ENCODE measurements at places on chromosomes 6 and 20. TPM values are rescaled to one million over a fixed set of nuclear protein-coding genes. Genes with fewer than 3 reads are reported as not detected.
A peak's percentile ranks its signal among the peaks of the same experiment; 100 is the strongest.

GRCh38 chr6:157535340-157536222 lies 154.6 kb downstream of the ZDHHC14 start:
- DNase-seq, result no peak

HAO1 gene
- total RNA-seq, result not detected

- no peak for DNase-seq
Observed at GRCh38 chr20:17498641-17499040, 32.5 kb downstream of the BFSP1 start.

DNA sequence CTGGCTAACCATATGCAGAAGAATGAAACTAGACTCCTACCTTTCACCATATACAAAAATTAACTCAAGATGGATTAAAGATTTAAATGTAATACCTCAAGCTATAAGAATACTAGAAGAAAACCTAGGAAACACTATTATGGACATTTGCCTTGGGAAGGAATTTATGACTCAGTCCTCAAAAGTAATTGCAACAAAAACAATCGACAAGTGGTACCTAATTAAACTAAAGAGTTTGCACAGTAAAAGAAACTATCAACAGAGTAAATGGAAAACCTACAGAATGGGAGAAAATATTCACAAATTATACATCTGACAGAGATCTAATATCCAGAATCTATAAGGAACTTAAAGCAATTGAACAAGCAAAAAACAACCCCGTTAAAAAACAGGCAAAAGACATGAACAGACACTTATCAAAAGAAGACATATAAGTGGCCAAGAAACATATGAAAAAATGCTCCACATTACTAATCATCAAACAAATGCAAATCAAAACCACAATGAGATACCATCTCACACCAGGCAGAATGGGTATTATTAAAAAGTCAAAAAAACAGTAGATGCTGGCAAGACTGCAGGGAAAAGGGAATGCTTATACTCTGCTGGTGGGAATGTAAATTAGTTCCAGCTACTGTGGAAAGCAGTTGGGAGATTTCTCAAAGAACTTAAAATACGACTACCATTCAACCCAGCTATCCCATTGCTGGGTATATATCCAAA lies 31.9 kb downstream of the RALGAPB start:
- DNase-seq, result no peak

MYH7B gene
- 230 TPM for total RNA-seq

FAM83B gene
- total RNA-seq, result 1.8 TPM

- DNase-seq, result no peak
Observed at GRCh38 chr6:96059586-96059985, 43.8 kb downstream of the FUT9 start.

- DNase-seq, result no peak
Observed at GRCh38 chr6:97205966-97206365, 77.0 kb downstream of the MMS22L start.

GPR6 gene
- total RNA-seq, result not detected

MDFI gene
- 1.3 TPM for total RNA-seq

DNA sequence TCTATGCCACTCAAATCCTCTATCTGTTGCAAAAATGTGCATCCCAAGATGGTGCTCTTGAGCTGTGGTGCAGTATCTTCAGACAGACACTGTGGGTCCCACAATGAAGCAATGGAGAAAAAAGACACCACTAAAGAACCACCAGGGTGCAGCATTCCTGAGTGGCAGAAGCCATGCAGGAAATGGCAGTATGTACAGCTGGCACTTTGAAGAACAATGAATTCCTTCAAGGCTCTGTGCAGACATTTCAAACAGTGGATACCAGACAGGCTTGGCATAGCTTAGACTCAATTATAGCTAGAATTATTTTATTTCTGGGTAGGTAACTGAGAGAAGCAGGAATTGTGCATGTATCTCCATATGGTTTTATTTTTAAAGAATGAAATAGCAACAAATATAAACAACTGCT lies 24.0 kb upstream of the HDAC2 start:
- no peak for DNase-seq

OTOR gene
- not detected for total RNA-seq

GRCh38 chr6:24680582-24680981 lies 13.7 kb downstream of the ACOT13 start:
- no peak for DNase-seq

SCUBE3 gene
- 10.3 TPM for total RNA-seq

DNA sequence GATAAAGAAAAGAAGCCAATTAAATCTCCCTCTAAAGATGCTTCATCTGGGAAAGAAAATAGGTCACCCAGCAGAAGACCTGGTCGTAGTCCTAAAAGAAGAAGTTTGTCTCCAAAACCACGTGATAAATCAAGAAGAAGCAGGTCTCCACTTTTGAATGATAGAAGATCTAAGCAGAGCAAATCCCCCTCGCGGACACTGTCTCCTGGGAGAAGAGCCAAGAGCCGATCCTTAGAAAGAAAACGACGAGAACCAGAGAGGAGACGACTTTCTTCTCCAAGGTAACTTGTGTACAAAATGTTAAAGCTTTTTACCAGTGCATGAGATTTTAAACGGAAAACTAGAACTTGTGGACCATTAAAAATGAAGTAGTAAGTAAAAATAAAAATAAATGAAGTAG lies 46.5 kb downstream of the FAM217A start:
- no peak for DNase-seq

TCP11 gene
- not detected for total RNA-seq

POPDC3 gene
- total RNA-seq, result 47.8 TPM

CCN6 gene
- not detected for total RNA-seq

GRCh38 chr20:62511300-62511914 lies 35.6 kb upstream of the GATA5 start:
- peak; percentile 61 for DNase-seq

SEL1L2 gene
- total RNA-seq, result 1.7 TPM

KIFC1 gene
- 1.3 TPM for total RNA-seq

GRCh38 chr6:80003826-80004172 lies 650 bp upstream of the TTK start:
- peak; percentile 60 for DNase-seq

DNA sequence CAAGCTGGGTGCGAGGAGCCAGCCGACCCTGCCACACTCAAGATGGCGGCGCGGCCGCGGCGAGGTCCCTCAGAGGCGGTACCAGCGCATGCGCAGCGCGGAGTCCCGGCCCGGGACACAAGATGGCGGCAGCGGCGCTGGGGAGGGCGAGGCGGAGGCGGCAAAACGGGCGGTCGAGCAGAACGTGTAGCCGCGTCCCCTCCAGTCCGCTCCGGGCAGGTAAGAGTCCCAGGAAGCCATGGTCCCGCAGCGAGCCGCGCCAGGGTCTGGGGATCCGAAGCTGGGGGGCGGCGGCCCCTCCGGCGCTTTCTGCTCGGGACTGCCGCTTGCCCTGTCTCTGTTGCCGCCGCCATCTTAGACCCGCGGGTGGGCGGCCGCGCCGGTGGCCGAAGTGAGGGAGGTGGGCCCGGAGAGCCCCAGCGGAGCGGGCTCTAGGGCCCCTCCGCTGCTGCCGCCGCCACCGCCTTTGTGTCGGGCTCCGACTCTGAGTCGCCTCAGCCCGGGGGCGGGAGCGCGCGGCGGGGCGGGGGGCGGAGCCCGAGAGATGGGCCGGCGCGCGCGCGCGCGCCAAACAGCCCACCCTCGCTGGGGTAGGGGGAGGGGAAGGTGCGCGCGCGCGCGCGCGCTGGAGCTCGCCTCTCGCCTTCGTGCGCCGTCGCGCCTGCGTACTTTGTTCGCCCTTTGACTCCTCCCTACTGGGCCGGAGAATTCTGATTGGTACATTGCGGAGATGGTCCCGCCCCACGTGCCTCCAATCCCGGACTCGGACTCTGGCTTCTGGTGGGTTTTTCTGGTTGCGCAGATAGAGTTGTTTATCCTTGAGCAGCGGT lies at the start of gene PCIF1:
Gene PCIF1 (plus strand): TSS at position 98 of the 830 bp plus-strand sequence. CDS start 4,317 bp downstream, outside the sequence.
- DNase-seq, result peak; percentile 99

TRAM2 gene
- total RNA-seq, result 12.6 TPM

THEMIS gene
- 0.08 TPM for total RNA-seq

ID4 gene
- 1.6 TPM for total RNA-seq

DNA sequence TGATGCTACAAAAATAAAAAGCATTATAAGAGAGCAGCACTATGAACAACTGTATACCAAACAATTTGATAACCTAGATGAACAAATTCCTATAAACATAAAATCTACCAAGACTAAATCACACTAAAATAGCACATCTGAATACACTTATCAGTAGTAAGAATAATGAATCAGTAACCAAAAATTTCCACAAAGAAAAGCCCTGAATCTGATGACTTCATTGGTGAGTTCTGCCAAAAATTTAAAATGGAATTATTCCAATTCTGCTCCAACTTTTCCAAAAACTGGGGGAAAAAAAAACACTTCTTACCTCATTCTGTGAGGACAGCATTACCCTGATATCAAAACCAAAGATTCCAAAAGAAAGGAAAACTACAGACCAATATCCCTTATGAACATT lies 206.2 kb downstream of the WDR27 start:
- no peak for DNase-seq

GRCh38 chr6:100962466-100962865 lies 81.3 kb upstream of the ASCC3 start:
- no peak for DNase-seq

PARD6B gene
- total RNA-seq, result 5.6 TPM

FOXS1 gene
- total RNA-seq, result 0.89 TPM

HLA-DMB gene
- 8.8 TPM for total RNA-seq

- DNase-seq, result no peak
Observed at GRCh38 chr6:6559994-6560570, 28.4 kb upstream of the LY86 start.

DNA sequence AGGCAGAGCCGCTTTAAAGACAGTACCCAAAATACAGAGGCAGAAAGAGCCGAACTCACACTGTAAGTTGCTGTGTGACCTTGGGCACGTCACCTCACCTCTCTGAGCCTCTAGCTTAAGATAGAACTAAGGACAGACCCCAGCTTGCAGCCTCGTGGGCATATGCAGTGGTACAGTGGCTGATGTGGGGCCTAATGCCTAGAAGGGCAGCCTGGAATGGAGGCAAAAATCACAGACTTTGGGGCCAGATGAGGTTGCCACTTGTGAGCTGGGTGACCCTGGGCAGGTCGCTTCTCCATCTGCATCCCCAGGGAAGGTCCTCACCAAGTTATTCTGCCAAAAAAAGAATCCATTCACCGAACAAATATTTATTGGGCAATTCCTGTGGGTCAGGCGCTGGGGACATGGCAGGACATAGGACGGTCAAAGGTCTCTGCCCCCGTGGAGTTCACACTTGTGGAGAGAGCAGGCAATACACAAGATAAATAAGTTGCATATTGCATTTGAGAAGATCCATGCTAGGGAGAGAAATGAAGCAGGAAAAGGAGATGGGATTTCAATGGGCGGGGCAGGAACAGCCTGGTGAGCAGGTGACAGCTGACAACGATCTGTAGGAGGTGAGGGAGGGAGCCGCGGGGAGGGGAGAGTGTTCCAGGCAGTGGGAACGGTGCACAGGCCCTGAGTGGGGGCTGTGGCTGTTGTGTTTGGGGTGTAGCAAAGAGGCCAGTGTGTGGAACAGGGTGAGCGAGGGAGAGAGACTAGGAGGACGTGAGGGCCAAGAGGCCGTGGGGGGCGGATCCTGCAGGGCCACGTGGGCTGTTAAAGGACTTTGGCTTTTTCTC lies 115.2 kb downstream of the CEBPB start:
- DNase-seq, result no peak

BPIFA1 gene
- total RNA-seq, result not detected

TFAP2D gene
- not detected for total RNA-seq

IL17F gene
- total RNA-seq, result not detected

DNA sequence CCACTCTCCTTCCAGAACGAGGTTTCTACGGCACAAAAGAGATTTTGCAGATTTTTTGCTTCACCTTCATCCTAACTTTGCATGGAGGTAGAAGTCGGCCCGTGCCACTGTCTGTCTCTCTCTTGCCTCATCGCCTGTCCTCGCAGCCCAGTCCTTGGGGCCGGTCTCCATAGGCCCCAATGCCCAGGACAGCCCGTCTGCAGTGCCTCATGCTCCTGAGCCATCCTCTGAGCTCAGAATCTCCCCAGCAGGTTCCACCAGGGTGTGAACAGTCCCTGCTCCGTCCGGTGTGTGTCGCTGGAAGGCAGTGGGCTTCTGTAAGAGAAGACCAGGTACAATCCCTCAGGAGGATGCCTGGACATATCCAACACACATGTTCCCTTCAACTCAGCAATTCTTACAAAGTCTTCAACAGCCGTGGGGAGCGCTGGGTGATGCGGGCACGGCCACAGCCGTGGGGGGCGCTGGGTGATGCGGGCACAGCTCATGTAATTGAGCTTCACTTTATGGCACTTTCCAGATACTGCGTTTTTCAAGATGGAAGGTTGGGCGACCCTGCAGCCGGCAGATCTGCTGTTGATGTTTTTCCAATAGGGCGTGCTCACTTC lies 231.9 kb downstream of the DLL1 start:
- DNase-seq, result no peak

GRCh38 chr6:30676660-30677285 lies 4.0 kb upstream of the DHX16 start:
- DNase-seq, result no peak

DNA sequence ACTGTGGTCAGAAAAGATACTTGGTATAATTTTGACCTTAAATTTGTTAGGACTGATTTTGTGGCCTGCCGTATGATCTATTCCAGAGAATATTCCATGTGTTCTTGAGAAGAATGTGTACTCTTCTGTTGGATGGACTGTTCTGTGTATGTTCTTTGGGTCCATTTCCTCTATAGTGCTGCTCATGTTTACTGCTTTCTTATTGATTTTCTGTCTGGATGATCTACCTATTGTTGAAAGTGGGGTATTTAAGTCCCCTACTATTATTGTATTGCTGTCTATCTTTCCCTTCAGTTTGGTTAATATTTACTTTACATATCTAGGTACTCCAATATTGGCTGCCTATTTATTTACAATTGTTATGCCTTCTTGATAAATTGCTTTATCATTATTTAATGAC lies 298.4 kb downstream of the BCKDHB start:
- no peak for DNase-seq

COL10A1 gene
- total RNA-seq, result not detected

DEFB124 gene
- total RNA-seq, result not detected

DNA sequence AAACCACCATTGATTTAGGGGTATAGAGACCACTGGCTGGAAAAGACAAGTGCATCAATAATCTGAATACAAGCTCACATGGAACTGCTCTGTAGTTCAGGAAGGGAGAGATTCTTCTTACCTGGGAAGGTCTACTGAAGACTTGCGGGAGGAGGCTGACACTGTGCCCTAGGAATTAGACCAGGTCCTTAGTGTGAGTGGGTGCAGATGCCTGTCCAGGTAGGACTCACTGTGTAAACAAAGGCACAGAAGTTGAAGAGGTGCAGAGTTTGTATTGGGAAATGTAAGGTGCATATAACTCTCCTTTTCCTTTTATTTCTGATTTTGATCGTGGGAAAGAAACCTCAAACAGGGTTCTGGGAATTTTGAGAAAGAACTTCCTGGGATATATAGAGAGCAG lies 66.8 kb downstream of the DAAM2 start:
- no peak for DNase-seq

DNA sequence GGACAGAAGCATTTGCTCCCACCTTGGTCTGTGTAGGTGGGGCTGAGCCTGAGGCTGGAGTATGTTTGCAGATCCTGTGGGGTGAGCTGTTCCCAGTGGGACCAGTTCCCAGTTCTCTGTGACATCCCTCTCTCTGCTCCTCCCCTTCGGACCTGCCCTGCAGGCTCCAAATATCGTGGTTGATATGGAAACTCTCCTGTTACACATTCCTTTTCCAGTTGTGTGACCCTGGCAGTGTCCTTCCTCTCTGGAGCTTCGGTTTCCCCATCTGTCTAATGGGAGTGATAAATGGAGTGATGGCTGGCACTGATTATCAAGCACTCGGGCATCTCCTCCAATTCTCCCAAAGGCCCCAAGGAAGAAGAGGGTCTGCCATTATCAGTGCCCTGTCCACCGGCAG lies 15.7 kb upstream of the TGM2 start:
- DNase-seq, result no peak

Measured in Right ventricle myocardium inferior (tissue), 1 donor.